ENCODE measurements at places on chromosomes 2 and 18.

DNA sequence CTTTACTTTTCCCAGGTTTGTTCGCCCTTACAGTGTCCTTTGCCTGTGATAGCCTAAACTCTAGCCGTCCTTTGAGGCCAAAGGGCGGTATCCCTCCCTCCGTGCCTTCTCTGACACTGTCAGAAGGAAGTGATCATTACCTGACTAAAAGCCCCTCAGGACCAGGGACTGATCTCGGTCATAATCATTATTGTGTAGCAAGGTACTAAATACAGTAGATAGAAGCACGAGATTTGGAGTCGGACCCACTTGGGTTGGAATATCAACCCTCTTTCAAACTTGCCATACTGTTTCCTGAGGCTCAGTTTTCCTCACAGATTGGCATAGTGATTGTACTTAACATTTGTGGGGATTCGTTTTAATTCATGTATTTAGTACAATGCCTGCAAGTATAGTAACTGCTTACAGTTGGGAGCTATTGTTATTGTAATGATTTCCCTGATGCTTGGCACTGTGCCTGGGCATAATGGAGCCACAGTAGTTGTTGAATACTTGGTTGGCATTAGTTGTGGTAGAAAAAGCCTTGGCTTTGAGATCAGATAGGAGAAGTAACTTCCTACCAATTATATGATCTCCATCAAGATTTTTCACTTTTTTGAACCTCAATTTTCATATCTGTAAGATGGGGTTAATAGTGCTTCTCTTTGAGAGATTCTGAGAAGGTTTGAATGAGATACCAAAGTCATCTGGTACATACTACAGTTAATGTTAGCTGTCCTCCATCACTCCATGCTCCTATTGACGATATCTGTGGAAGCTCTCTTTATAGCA is 836 bp downstream of the STK11IP start:
- no peak for DNase-seq

DNA sequence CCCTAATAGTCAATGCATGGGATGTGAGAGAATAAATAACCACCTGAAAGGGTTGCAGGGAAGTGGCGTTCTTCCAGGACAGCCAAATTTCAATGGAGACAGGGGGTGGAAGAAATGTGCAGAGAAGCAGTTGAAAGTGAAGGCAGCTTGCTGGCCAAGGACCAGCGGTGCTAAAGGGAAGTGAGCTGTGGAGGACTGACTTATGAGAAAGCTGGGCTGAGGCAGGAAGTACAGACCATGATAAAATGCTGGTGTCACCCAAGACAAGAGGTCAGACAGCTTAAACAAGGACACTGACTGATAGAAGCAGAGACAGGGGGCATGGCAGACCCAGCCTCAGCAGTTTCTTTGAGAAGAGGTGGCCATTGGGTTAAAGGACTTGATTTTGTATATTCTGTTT is 106.7 kb downstream of the DTNB start:
- no peak for DNase-seq

GRCh38 chr2:196226707-196227065 is 55.3 kb upstream of the STK17B start:
- DNase-seq = no peak

- no peak for DNase-seq
These were observed 535.7 kb upstream of the SLC39A10 start for GRCh38 chr2:195121341-195121740.

- no peak for DNase-seq
These were observed 147.4 kb downstream of the SETBP1 start for GRCh38 chr18:44828080-44828479.

GRCh38 chr2:126891681-126892500 is 6.8 kb upstream of the TEX51 start:
- peak; percentile 93 for DNase-seq

GRCh38 chr2:225691711-225692110 is 292.2 kb downstream of the NYAP2 start:
- no peak for DNase-seq

GRCh38 chr2:109382226-109382895 is 231.4 kb downstream of the SEPTIN10 start:
- DNase-seq = no peak

DNA sequence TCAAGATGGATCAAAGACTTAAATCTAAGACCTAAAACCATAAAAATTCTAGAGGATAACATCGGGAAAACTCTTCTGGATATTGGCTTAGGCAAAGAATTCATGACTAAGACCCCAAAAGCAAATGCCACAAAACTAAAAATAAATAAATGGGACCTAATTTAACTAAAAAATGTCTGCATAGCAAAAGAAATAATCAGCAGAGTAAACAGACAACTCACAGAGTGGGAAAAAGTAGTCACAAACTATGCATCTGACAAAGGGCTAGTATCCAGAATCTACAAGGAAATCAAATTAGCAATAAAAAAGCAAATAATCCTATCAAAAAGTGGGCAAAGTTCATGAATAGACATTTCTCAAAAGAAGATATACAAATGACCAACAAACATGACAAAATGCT is 18.2 kb upstream of the ASB18 start:
- DNase-seq = no peak

GRCh38 chr2:19654310-19655090 is 247.3 kb downstream of the TTC32 start:
- DNase-seq = no peak

GRCh38 chr2:106138543-106139237 is 55.4 kb downstream of the UXS1 start:
- no peak for DNase-seq

DNA sequence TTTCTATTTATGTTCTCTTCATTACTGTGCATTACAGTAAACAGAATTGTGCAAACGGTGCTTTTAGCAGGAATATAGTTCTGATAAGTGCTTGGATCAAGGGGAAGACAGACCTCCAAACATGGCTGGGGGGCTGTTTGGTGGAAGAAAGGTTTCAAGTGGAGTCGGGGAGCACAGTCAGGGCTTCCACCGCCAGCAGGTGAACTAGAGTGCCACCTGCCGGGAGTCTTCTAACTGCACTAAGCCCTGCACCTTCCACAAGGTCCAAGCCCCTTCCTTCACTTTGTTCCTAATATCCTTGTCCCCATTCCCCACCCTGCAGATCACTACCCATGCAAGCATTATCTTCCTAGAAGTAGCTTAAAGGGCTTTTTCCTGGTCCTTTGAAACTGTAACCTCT is 11.1 kb downstream of the ONECUT2 start:
- no peak for DNase-seq

GRCh38 chr2:45680351-45680967 is 29.0 kb downstream of the PRKCE start:
- no peak for DNase-seq

DNA sequence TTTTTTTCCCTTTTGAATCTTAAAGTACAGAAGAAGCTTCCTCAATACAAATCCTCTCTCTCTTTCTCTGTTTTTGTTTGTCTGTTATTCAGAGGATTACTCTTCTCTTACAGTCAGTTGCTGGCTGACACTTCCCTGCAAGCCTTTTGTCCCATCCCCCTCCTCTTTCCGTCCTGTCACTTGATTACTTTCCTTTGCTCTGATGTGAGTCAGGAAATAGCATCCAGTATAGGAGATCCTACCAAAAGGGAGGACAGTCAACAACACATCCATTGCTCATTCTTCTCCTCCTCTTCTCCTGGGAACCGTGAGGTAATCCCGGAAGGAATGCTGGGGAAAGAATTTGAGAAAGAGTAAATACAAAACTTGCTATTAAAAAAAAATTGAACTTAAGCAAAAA is 79.3 kb upstream of the SCN7A start:
- DNase-seq = no peak

DNA sequence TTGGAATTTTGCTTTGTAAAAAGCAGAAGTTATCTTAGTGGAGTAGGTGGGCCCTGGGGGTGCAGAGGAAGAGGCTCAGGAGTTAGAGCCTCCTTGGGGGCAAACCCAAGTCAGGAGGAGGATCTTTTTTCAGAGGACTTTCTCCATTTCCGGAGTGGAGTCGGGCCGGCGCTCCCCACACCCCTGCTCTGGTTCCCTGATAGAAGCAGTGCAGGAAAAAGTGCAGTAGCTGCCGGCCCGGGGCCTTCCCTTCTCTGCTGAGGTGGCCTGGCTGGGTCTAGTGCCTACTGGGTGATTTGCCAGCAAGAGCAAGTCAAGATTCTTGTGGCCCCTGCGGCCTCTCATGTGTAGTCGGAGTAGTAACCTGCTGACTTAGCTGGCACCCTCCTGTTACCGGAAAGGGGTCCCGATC is 124.2 kb upstream of the HS6ST1 start:
- no peak for DNase-seq

GRCh38 chr2:174624895-174625430 is 27.4 kb upstream of the WIPF1 start:
- no peak for DNase-seq

DNA sequence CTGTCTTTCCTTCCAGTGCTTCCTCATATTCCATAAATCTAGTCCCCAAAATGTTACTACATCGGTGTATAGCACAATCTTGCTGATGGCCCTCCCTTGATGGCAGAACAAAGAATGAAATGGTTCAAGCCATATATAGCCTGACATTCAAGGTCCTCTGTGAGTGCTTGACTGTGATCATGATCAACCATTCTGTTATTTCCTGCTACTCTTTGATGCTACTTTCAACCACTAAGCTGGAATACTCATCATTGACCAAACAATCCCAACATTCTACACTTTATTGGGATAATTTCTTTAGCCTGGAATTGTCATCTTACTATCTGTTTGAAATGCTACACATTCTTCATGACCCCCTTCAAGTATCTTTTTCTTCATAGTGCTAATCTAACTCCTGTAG is 633.9 kb downstream of the PLCL1 start:
- no peak for DNase-seq

- no peak for DNase-seq
These were observed 14.4 kb upstream of the RPE start for GRCh38 chr2:209988010-209988409.

- DNase-seq = no peak
These were observed 33.5 kb downstream of the RHBDD1 start for GRCh38 chr2:226869371-226869770.

All from cerebellar nuclear complex (tissue), 1 donor.